Activated gamma-delta T cell (primary cell): ENCODE measurements at places on chromosomes 1 and 21.

GRCh38 chr1:55037733-55038551, 1.4 kb upstream of the PCSK9 start:
- no peak for DNase-seq

- DNase-seq: no peak
Observed at GRCh38 chr1:116871779-116872146, 38.0 kb upstream of the PTGFRN start.

DNA sequence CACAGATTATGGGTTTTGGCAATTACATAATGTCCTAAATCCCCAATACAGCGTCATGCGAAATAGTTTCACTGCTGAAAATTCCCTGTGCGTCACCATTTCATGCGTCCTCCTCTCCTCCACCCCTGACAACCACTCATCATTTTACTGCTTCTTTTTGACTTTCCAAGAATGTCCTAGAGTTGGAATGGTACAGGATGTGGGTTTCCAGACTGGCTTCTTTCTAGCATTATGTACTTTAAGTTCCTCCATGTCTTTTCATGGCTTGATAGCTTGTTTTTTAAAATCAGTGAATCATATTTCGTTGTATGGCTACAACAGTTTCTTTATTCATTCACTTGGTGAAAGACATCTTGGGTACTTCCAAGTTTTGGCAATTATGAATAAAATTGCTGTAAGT, 7.4 kb downstream of the NBPF3 start:
- no peak for DNase-seq

- DNase-seq: no peak
Observed at GRCh38 chr1:201708691-201709090, 120.3 kb upstream of the IPO9 start.

DNA sequence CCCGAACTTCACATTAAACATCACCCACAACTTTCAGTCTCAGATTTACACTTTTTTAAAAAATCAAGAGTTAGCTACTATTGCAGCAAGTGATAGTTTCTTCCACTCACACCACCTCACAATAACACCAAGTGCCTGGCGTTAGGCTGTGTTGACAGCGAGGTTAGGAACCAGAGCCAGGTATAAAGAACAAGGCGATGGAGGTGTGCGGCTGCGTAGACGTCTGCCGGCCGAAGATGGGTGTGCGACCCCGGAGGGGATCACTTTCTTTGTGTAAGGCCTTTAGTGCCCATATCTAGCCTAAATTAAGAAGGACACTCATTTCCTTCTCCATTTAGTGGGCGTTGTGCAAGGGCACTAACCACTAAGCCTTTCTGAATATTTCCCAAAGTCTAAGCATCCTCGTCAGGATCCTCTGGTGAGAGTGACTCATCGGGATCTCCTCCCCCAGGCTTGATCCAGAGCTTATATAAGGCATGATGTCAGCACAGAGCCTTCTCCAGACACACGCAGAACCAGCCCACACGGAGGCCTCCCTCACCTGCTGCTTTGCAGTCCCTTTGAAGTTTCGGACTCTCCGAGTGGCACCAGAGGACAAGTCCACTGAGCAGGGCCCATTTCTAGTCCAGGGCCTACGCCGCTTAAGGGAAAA, 11.8 kb downstream of the NHLH2 start:
- DNase-seq: no peak

- DNase-seq: no peak
Observed at GRCh38 chr1:203898458-203899352, 37.3 kb downstream of the SNRPE start.

DNA sequence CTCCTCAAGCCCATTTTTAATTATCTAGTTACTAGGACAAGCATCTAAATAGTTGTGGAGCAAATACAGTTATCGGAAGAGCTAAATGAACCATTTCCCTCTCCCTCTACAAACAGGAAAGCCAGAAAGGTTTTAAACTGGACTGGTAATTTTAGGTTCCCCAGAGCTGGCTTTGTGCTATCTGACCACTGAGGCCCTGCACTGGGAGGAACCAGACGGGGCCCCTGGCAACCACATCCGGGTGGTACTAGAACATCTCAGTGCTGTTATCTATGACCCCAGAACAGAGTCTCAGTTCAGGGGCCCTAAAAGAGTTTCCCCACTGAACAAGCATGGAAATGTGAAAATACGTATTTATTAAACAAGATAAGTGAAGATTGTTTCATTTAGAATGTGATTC, 7.7 kb upstream of the RSPH1 start:
- no peak for DNase-seq

DNA sequence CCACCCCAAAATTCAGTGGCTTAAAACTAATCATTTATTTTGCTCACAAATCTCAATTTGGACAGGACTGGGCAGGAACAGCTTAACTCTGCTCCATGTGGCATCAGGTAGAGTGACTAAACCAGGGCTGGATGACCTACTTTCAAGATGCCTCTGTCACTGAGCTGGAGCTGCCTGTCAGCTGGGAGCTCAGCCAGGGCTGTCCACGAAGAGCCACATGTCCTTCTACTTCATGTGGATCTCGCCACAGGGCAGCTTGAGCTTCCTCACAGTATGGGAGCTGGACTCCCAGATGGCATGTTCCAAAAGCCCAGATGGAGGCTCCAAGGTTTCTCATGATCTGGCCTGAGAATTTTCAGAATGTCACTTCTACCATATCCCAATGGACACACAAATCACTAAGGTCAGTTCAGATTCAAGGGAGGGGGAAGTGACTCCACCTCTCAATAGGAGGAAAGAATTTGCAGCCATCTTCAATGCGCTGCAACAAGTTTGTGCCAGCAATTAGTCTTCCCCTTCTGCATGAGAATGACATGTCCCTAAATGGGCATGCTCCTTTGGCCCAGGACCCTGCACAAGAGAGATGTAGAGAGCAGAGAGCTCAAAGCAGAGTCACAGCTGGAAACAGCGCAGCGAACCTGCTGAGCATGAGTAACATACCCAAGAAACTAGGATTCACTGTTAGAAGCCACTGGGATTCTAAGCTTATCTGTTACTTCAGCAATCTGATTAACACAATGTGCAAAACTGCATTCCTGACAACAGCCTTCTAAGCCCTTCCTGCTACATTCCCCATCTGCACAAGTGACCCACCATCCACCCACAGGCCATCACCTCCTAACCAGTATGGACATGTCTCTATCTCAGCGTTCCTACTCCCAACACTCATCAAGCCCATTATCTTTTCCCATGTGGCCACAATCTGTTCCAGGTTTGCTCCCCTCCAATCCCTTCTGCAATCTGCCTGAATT, 17.0 kb downstream of the HLCS start:
- DNase-seq: no peak
